ENCODE measurements at places on chromosomes 4 and X. TPM values are rescaled to one million over a fixed set of nuclear protein-coding genes. Genes with fewer than 3 reads are reported as not detected.
A peak's percentile ranks its signal among the peaks of the same experiment; 100 is the strongest.

Gene GATA1
- not detected for total RNA-seq

Gene HPSE
- 5.1 TPM for total RNA-seq

Gene PNMA6A
- total RNA-seq, result 0.31 TPM

Gene PARM1
- 6.5 TPM for total RNA-seq

GRCh38 chr4:93659629-93660028 is 168.9 kb upstream of the ATOH1 start:
- no peaks in the 10 kb centered on the region for H3K4me1 ChIP-seq
- H3K27me3 ChIP-seq, result no peaks in the 10 kb centered on the region
- no peak overlapping the region for H3K4me3 ChIP-seq
- no peaks in the 10 kb centered on the region for H3K36me3 ChIP-seq
- no peak for DNase-seq
- no peak overlapping the region for H3K27ac ChIP-seq

Gene AGA
- total RNA-seq, result 22.7 TPM

- no peaks in the 10 kb centered on the region for H3K4me1 ChIP-seq
- no peak overlapping the region for H3K4me3 ChIP-seq
- no peaks in the 10 kb centered on the region for H3K36me3 ChIP-seq
- H3K27ac ChIP-seq, result no peak overlapping the region
- no peak for DNase-seq
Measured at GRCh38 chr4:19074036-19074435, 1052.5 kb upstream of the LCORL start.

Gene OGT
- total RNA-seq, result 162 TPM

DNA sequence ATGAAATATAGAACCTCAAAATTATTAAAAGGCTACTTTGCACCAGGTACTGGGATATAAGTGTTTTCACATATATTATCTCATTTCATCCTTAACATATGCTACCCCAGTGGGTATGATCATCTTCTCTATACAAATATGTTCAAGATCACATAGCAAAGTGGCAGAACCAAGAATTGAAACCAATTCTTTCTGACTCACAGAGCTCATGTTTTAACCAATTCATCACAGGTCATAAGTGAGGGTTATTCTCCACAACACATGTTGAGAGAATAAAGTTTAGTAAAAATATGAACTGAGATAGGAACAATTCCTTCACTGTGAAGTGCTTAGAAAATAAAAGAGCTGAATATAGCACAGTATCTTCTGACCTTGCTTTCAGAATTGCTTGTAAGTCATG is 442.9 kb upstream of the RASGEF1B start:
- H3K36me3 ChIP-seq, result no peaks in the 10 kb centered on the region
- DNase-seq, result no peak
- H3K27me3 ChIP-seq, result no peaks in the 10 kb centered on the region
- H3K4me1 ChIP-seq, result peaks cover 24% of the 10 kb centered on the region
- H3K4me3 ChIP-seq, result no peak overlapping the region

Gene KLHL5
- total RNA-seq, result 57.4 TPM

Gene BEX5
- total RNA-seq, result 4.8 TPM

DNA sequence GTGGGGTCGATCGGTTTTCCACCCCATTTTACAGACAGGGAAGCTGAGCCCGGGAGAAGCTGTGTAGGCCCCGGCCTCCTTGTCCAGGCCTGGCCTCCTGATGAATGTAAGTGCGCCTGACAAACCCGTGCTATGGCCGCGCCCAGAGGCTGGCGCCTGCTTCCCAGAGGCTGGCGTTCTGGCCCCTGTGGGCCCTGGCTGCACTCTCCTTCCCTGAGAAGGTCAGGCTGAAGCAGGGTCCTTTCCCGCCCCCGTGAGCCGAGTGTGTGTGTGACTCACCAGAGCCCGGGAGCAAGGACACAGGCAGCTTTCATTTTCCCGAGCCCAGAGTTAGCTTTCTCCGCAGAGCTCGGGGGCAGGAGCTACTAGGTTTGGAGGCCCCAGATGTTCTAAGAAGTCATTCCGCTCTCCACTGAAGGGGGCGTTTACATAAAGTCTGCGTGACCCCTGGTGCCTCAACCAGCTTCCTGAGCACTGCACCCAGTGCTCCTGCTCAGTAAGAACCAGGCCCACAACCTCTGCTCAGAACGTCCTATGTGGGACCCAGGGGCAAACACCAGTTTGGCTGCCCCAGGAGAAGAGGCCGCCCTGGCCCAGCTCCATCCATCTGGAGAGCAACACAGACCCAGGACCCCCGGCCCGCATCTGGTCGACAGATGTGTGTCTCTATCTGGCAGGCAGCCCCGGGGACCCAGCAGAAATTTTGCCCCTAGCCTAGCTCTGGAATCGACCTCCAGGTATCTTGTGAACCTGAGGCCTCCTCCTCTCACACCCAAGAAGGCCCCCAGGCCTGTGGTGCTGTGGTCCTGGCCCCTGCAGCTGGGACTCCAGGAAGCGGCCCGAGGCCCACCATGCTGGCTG is 13.6 kb downstream of the UVSSA start:
- no peaks in the 10 kb centered on the region for H3K4me1 ChIP-seq
- no peaks in the 10 kb centered on the region for H3K27me3 ChIP-seq
- no peak for DNase-seq
- H3K36me3 ChIP-seq, result peaks cover 5% of the 10 kb centered on the region
- H3K4me3 ChIP-seq, result no peak overlapping the region

Gene CMC4
- 0.59 TPM for total RNA-seq

DNA sequence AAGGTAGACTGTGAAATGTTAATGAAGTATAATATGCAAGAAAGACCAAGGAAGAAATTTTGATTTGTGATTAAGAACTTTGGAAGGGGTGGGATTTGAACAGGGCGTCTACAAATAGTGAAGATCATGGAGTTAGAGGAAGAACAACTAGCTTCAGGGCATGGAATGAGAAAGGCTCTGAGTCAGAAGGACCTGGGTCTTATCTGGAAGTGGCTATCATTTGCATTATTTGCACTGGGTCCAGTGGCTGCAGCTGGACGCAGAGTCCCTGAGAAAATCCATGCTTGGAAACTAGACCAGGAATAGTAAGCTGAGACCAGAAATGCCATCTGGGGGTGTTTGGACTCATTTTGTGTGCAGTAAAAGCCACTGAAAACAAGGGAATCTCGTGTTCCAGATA is 4.3 kb upstream of the LIMCH1 start:
- H3K27ac ChIP-seq, result peak overlapping the region; percentile 50
- DNase-seq, result no peak
- no peak overlapping the region for H3K4me3 ChIP-seq
- no peaks in the 10 kb centered on the region for H3K36me3 ChIP-seq
- H3K4me1 ChIP-seq, result peaks cover 33% of the 10 kb centered on the region

DNA sequence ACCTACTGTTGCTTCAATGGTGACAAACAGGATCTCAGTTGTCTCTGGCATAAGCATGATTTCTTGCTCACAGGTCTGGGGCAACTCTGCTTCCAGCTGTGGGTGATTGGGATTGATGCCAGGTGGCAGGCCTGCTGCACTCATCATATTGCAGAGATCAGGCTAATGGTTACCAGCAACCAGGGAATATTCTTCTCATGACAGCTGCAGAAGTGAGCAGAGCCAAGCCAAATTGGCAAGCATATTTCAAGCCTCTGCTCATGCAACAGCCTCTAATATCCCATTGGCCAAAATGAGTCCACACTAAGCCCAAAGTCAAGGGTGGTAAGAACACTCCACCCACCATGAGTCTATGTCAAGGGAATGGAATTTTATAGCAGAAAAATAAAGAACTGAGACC is 26.7 kb upstream of the TBC1D19 start:
- no peak overlapping the region for H3K27ac ChIP-seq
- H3K4me3 ChIP-seq, result no peak overlapping the region
- H3K4me1 ChIP-seq, result no peaks in the 10 kb centered on the region
- no peaks in the 10 kb centered on the region for H3K36me3 ChIP-seq

- H3K27me3 ChIP-seq, result no peaks in the 10 kb centered on the region
- no peak overlapping the region for H3K4me3 ChIP-seq
- H3K36me3 ChIP-seq, result no peaks in the 10 kb centered on the region
- no peaks in the 10 kb centered on the region for H3K4me1 ChIP-seq
- DNase-seq, result no peak
Measured at GRCh38 chrX:15170927-15171326, 99.0 kb downstream of the ASB9 start.

GRCh38 chrX:107849747-107850421 is 24.2 kb downstream of the MID2 start:
- peaks cover 8% of the 10 kb centered on the region for H3K4me1 ChIP-seq
- H3K27ac ChIP-seq, result no peak overlapping the region
- H3K4me3 ChIP-seq, result no peak overlapping the region

DNA sequence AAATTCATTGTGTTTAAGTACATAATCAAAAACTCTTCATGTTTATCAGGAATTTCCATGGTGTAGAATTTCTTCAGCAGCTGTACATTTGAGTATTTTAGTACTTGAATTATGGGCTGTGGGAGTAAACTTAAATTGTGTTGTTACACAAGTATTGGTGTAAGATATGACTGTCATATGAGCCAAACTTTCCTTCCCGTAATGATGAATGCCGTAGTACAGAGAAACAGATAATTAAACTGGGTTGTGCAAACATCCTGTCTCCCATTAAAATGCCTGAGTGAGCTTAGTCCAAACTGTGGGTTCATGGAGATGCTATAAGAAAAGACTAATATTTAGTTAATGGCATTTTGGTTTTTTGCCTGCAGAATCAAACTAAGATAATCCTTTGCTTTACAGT is 159.2 kb downstream of the SLC4A4 start:
- H3K27ac ChIP-seq, result no peak overlapping the region
- DNase-seq, result no peak
- no peaks in the 10 kb centered on the region for H3K36me3 ChIP-seq
- no peaks in the 10 kb centered on the region for H3K27me3 ChIP-seq
- no peaks in the 10 kb centered on the region for H3K4me1 ChIP-seq

GRCh38 chrX:103310555-103311398 is at the start of gene BEX2:
TSS of gene BEX2 (minus strand) at chrX:103310990. CDS start at chrX:103309976, 1,014 bp downstream.
- no peaks in the 10 kb centered on the region for H3K4me1 ChIP-seq
- H3K27ac ChIP-seq, result peak within 1 kb of the TSS; percentile 82
- DNase-seq, result peak; percentile 71
- H3K27me3 ChIP-seq, result peaks cover 16% of the 10 kb centered on the region
- H3K4me3 ChIP-seq, result peak within 1 kb of the TSS; percentile 72

Gene CCDC149
- total RNA-seq, result 9.5 TPM
